ENCODE measurements at places on chromosomes 3 and 15.
A peak's percentile ranks its signal among the peaks of the same experiment; 100 is the strongest.

DNA sequence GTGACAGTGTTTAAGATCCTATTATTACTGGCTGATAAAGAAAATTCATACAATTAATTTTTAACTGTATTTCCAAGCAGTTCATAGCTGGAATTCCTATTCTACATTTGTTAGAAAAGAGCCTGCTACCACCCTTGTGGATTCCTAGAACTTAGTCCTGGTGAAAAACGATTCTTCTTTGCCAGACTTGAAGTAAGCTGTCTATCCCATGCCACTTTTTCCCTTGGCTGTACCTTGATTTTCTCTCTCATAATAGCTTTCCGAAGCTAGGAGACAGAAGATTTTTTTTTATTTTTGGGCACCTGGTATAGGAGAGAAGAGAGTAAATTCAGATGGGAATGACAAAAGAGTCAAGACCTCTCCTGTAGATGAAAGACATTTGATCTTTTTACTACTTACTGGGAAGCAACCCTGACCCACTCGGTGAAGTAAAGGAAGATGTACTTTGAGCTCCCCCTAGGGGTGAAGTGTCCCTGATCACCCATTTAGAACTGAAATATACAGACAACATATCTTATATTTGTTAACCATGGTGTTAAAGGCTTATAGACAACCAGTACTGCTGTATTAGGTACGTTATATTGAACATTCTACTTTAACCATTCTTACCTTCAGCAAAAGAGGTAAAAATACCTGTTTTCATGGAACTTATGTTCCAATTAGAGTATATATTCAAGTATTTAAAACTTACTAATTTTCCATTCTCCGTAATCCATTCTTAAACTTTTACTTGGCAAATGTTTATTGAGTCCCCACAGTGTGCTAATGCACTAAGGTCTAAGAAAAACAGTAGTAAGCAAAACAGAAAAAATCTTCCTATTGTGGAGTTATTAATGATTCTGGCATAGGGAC is 36.2 kb upstream of the C3orf38 start:
- peak; percentile 80 for DNase-seq

- DNase-seq, result no peak
Observed at GRCh38 chr3:14880447-14881106, 61.8 kb downstream of the FGD5 start.

GRCh38 chr15:48888191-48888590 is 10.3 kb downstream of the EID1 start:
- DNase-seq, result no peak

DNA sequence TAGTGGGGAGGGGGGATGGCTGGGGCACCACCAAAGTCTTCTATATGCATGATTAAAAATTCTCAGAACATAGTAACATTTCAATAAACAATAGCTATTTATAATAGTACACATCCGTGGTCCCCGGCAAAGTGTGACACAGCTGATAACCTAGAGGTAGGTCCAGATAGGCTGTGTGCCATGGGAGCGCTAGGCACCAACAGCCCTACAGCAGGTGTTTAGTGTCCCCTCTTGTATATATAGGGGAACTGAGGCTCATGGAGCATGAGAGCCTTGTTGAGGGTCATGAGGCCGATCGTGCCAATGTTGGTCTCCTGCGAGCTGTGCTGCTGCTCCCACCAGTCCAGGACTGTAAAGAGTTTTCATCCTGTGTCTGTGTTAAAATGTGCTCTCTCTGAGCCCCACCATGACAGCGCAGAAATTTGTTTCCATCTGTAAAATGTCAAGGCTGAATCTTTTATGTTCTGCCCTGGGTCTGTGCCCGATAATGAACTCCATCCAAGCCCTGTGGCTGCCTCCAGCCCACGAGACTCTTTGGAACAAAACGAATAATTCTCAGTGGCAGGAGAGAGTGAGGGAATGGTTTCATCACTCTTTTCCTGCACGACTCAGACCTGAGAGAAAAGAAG is 14.5 kb downstream of the TMEM158 start:
- no peak for DNase-seq

- peak; percentile 23 for DNase-seq
Observed at GRCh38 chr3:172317984-172318383, 130.3 kb downstream of the GHSR start.

All from Ammon's horn (tissue), 1 donor.